Activated CD4-positive, alpha-beta T cell treated with anti-CD3 and anti-CD28 coated beads, Interleukin-10, Interleukin-2, amounts not matched to agents 100 ng/mL and 50 ng/mL, durations not matched to agents 16 hours and 8 hours (primary cell): ENCODE measurements at places on chromosomes 7 and 10.
A peak's percentile ranks its signal among the peaks of the same experiment; 100 is the strongest.

- no peak for DNase-seq
Observed at GRCh38 chr10:51029172-51029641, 45.1 kb upstream of the PRKG1 start.

GRCh38 chr7:123494193-123494796 is 40.1 kb downstream of the IQUB start:
- DNase-seq = peak; percentile 37

- DNase-seq = no peak
Observed at GRCh38 chr7:71842381-71842780, 569.8 kb downstream of the CALN1 start.

DNA sequence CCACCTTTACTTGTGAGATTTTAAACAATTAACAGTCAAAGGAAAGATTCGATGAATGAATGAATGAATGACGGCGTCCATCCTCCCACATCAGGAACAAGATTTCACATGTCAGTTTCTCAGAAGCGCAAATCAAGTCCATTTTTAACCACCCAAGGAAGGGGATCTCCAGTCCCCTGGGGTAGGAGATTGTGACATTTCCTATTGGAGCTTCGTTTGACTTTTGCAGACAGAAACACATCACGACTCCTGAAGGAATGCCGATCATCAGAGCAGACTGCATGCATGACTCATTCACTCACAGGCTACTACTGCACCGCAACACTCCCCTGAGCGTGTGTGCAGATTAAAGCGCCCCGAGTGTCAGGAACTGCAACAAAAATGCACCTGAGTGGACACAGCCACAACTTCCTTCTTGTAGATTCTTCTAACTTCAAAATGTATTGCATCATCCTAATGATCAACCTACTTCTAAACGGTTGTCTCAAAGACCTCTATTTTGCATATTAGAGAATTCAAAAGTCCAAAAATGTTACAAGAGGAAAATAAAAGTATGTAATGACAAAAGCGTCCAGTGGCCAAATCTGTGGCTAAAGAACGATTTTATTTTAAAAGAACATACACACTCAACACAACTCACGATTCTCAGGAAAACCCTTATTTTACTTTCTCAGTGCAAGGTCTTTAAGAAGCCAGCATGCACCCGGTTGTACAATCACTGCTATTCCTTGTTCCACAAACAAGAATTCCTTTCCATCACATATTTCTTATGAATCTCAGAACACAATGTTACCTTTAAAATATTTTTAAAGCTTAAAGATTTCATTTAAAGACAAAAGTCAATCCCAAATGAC is 172.6 kb downstream of the FAM107B start:
- peak; percentile 82 for DNase-seq

DNA sequence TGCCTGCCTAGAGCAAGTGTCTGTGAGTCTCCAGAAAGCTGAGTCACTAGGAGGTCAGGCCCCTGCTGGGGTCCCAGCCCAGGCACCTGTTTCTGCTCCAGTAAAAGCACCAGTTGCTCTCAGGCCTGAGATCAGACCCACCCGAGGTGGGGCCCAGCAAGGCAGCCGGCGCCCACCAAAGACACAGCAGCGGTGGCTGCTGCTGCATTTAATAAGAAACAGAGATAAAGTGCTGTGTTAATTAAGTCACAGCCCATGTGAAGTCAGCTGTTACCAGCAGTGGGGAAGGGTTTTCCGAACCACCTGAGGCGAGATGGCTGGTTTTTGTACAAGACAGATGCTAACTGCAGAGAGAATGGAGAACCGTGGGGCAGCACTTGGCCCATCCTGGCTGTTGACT is 12.1 kb upstream of the LRRC18 start:
- no peak for DNase-seq

DNA sequence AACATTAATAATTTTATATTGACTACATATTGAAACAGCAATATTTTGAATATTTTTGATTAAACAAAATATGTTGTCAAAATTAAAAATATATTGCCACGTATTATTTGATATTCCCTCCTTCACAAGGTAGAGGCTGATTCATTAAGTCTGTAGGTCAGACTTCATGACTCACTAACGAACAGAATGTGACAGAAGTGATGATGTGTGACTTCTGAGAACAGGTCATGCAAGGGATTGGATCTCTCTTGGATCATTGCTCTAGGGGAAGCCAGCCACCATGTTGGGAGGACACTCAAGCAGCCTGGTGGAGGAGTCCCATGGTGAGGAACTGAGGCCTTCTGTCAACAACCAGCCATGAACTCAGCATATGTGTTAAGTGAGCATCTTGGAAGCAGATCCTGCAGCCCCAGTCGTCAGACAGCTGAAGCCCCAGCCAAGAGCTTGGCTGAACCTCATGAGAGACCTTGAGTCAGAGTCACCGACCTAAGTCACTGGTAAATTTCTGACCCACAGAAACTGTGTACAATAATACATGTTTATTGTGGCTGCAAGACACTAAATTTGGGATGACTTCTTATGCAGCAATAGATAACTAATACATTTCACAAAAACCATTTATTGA is 66.6 kb downstream of the HTR5A start:
- no peak for DNase-seq

GRCh38 chr7:13628239-13629001 is 361.0 kb downstream of the ETV1 start:
- no peak for DNase-seq

DNA sequence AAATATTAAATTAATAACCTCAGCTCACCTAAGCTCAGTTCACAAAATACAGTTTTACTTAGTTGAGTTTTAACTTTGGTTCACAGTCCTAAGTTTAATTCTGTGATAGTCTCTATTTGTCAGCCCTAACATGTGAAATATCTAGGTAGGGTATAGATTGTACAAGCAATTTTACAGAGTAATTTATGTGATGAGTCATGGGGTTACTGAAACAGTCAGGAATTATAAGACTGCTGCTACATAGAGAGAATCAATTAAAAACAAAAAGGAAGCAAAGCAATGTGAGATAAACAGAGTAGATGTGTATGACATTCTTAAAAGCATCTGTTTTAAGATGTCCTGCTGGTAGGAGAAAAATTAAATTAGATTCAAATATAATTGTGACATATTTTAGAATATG is 1018.2 kb upstream of the KCND2 start:
- DNase-seq = no peak

DNA sequence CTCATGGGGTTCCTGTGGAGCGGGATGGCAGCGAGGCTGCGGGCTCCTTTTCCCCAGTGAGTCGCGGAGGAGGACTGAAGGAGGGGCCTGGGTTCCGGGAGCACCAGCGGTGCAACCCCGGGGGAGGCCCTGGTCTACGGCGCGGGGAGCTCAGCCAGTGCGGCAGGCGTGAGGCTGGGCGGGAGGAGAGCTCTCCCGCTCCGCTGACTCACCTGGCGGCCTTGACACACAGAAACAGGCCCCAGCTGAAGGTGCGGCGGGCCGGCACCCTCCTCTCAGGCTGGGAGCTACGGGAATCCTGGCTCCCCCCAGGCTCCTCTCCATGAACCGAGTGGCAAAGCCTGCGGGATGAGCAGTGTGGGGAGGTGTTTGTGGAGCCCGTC is 6.8 kb upstream of the NOM1 start:
- no peak for DNase-seq

DNA sequence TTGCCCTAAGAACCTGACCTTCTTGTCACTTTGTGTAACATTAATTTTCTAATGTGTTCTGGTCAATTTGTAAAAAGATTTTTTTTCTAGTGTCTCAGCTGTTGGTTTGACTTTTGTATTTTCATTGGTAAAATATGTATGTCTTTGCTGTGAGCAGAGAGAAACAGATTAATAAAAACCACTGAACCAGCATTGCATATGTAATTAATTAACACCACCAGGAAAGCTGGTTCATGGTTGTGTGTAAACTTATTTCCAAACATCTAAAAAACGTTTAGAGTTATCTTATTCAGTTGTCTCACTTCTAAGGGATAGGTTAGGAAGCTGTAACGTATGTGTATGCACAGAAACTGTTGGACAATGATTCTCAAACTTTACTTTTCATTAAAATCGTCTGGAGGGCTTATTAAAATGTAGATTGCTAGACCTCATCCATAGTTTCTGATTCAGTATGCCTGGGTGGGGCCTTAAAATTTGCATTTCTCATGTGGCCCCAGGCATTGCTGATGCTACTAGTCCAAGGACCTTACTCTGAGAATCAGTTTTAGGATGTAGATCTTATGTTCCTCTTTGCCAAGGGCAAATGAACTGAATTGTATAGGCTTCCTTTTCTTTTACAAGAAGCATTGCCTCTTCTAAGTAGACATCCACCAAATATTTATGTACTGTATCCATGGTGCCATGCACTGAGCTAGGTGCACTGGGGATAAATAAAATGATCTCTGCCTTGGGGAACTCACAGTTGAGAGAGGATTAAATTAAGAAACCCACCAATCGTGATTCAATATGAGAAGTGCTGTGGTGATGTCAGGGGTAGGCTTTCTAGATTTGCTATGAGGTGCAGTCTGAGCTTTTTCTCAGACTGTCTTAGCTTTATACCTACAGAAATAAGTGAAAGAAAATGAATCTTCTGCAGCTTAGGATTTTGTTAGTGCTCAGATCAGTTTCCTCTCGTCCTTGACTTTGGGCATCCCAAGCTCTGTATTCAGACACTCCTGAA is 98.7 kb downstream of the AUTS2 start:
- DNase-seq = no peak
